ENCODE measurements at places on chromosomes 16 and 17.

DNA sequence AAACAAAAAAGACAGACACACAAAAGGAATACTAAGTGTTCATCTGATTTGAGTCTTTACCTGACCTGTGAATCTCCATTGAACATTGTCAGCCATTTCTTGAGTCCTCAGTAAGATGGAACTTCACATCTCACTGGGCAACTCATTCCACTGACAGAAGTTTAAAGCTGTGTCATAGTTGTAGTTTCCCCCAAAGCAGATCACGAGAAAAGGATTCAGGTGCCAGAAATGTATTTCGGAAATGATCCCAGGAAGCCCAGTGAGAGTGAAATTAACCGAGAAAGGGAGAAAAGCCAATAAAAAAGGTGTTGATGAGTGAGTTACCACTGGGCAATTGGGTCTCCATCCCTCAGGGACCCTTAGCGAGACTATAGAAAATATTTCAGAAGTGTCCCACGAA lies 6.5 kb downstream of the CHD9 start:
- DNase-seq = no peak

DNA sequence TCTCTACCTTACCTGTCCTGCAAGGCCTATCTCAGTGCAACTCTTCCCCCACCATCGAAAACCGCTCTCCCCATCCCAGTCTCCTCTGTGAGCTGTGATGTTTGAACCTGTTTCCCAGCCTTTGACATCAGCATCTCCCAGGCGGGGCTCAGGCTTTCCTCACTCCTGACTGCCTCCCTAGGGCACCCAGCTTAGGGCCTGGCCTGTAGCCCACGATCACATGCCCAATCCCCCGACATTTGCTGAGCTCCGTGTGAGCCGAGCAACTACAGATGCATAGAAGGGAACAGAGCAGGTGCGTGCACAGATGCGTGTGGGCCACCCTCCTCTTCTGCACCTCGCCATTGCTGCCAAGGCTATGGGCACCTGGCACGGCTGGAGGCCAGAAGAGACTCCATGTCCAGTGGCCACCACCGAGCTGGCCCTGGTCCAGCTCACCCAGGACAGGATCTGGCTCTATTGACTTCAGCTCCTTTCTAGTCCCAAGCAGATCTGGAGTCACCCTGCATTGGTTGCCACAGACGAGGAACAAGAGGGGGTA lies 35.5 kb upstream of the CMIP start:
- DNase-seq = no peak

DNA sequence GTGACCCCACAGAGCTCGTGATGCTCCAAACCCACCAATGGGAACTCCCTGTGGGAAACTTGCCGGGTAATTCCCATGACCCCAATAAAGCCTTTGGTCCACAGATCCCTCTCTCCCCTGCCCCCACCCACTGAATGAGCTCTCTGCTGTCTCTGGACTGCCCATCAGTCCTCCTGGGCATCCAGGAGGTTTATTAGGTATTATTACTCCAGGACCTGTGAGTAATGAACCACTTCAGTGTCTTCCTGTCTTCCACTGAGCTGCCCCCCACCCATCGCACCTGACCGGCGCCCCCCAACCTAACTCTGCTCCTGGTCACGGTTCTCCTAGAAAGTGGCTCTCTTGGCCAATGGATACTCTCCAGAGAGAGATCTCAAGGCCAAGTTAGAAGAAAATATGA lies 28.7 kb upstream of the DNAH17 start:
- DNase-seq = no peak

DNA sequence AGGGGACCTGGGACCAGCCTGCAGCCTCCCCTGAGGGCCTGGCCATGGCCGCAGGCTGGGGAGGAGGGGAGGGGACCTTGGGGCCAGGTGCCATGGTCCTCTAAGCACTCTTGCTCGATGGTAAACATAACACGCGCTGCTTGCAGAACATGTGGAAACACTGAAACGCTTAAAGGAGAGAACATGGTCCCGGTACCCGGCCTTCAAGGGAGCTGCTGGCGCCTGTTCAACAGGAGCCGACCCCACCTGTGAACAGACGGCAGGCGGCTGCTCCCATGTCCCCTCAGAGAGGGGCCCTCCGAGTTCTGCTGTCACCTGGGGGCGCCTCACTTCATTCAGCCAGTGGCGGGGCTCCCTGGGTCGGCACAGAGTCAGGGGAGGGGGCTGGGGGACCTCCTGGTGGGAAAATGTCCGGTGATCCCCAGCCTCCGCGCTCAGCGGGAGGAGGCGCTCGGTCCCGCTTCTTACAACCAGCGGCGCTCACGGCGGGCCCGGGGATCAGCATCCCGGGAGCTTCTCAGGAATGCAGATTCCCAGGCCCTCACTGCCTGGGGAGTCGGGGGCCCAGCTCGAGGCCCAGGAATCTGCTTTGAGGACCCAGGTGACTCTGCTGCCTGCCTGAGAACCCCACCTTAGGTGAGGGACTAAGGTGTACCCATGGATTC lies 854 bp upstream of the SSTR5 start:
- DNase-seq = no peak

- no peak for DNase-seq
Measured at GRCh38 chr16:56753410-56753809, 23.5 kb downstream of the NUP93 start.

- no peak for DNase-seq
Measured at GRCh38 chr17:29054835-29055234, 11.9 kb downstream of the PIPOX start.

GRCh38 chr16:8522757-8523156 lies 67.6 kb downstream of the TMEM114 start:
- DNase-seq = no peak

GRCh38 chr16:52227851-52228250 lies 319.1 kb downstream of the TOX3 start:
- no peak for DNase-seq

DNA sequence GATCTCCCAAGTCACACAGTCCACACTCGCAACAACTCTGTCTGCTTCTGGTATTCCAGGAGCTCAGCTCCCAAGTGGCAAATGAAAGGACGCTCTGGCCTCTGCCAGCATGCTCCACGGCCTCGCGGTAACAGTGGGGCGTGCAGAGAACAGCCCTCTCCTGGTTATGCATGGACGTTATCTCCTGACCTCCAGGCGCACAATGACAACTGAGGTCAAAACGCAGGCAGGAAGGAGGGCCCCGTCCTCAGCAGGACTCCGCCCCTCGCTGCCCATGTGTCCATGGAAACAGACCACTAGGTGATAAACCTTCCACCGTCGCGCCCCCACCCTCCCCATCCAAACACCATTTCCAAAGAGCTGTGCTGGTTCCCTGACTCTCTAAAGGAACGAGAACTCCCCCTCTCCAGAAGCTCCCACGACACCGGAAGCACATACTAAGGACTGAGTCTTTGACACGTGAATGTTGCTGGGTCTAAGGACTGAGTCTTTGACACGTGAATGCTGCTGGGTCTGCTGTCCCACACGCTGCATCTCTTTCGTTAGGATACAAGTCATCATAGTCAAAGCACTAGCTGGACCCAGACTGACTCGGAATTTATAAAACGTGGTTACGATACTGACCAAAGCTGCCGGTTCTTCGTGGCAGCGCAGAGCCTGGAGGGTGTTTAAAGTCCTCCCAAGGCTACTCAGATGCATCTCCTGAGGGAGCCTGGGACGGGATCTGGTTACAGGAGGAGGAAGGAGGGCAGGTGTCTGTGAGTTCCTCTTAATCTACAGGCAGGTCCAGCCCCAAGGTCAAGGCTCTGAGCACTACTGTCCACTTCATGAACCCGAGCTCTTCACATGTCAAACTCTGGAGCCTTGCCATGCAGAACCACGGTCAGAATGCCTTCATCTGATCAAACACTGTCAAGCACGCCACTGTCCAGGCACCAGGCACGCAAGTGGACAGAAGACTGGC lies 43.9 kb downstream of the KLHDC4 start:
- no peak for DNase-seq

- no peak for DNase-seq
Measured at GRCh38 chr16:89656435-89657121, 930 bp downstream of the CHMP1A start.

- DNase-seq = no peak
Measured at GRCh38 chr16:26830428-26831127, 236.1 kb upstream of the C16orf82 start.

DNA sequence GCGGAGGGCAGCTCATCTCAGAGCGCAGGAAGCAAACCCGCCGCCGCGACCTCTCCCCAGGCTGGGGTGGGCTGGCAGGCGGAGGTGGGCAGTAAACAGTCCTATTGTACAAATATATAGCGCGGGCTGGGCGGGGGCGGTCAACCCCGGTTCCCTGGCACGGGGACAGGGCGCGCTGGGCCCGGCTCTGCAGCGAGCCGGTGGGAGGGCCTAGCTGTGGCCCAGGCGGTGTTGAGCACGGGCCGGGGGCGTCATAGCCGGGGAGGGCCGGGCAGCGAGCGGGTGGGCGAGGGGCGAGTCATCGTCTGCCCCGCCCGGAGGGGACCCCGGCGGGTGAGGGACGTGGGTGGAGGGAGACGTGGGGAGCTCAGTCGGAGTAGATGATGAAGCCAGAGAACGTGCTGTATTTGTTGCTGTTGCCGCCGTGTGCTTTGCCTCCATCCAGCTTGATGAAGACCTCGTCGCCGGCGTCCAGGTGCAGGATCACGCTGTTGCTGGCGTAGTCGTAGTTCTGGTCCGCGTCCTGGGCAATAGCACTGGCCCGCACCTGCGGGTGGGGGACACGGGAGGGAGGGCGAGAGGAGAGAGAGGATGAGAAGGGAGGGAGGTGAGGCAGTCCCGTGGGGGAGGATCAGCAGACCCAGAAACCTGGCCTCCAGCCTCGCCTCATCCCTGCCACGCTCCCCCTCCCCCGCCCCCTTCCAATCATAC lies 8.1 kb downstream of the C1QL1 start:
- no peak for DNase-seq

GRCh38 chr17:57067162-57067561 lies 17.9 kb upstream of the AKAP1 start:
- DNase-seq = no peak

GRCh38 chr17:29177541-29177870 lies 2.7 kb downstream of the MYO18A start:
- DNase-seq = no peak

- no peak for DNase-seq
Measured at GRCh38 chr16:6861815-6862477, 470.7 kb upstream of the RBFOX1 start.

- DNase-seq = no peak
Measured at GRCh38 chr17:65690626-65691310, 129.3 kb upstream of the AXIN2 start.

Measured in stimulated activated CD4-positive, alpha-beta T cell treated with anti-CD3 and anti-CD28 coated beads, Interleukin-4, amount 100 ng/mL, for 48 hours (primary cell).